ENCODE measurements at places on chromosomes 5 and 9.

DNA sequence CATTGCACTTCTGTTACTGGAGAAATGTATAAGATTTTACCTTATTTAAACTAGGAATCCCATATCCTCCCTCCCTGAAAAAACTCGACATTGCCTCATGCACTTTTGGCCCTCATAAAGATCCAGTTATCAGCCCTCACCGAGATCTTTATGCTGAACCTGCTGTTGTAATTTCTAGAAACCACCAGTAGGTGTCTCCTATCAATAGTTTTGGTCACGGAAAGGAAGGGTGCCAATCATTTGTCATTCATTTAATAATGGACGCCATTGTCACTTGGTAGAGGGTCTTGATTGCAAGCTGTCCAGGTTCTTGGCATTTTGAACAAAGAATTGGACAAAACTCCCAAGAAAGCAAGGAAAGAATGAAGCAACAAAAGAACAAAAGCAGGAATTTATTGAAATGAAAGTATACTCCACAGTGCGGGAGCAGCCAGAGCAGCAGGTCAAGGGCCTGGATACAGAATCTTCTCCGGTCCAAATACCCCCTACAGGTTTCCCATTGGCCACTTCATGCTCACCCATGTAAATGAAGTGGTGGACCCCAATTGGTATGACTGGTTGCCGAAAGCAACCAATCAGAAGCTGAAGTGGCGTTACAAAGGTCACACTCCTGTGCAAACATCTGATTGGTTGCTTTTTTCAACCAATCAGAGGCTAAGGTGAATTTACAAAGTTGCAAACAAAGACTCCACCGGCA lies 524.3 kb downstream of the PSAT1 start:
- H3K4me3 ChIP-seq, result 0 out of 2 replicates have a peak overlapping the region, but pooled peaks have one; percentile 5
- H3K27me3 ChIP-seq, result no peaks in the 10 kb centered on the region
- DNase-seq, result peak; percentile 49
- no peak overlapping the region for H3K27ac ChIP-seq

DNA sequence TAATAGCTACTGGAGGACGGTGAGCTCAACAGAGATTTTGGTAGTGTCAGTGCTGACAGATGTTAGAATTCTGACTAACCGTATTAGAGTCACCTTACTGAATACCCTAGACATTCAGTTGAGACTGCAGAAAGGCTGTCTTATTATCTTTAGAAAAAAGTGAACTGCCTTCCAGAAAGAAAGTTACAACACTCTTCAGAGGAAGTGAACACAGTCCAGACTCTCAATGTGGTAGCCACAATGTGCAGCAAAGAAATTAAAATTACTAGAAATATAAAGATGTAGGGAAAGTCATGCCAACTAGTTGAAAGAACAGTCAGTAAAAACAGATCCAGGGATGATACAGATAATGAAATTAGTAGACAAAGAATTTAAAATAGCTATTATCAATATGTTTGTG lies 47.1 kb upstream of the COL15A1 start:
- peaks cover 4% of the 10 kb centered on the region for H3K27me3 ChIP-seq
- no peak overlapping the region for H3K27ac ChIP-seq
- H3K4me1 ChIP-seq, result no peaks in the 10 kb centered on the region
- no peaks in the 10 kb centered on the region for H3K36me3 ChIP-seq
- DNase-seq, result no peak

DNA sequence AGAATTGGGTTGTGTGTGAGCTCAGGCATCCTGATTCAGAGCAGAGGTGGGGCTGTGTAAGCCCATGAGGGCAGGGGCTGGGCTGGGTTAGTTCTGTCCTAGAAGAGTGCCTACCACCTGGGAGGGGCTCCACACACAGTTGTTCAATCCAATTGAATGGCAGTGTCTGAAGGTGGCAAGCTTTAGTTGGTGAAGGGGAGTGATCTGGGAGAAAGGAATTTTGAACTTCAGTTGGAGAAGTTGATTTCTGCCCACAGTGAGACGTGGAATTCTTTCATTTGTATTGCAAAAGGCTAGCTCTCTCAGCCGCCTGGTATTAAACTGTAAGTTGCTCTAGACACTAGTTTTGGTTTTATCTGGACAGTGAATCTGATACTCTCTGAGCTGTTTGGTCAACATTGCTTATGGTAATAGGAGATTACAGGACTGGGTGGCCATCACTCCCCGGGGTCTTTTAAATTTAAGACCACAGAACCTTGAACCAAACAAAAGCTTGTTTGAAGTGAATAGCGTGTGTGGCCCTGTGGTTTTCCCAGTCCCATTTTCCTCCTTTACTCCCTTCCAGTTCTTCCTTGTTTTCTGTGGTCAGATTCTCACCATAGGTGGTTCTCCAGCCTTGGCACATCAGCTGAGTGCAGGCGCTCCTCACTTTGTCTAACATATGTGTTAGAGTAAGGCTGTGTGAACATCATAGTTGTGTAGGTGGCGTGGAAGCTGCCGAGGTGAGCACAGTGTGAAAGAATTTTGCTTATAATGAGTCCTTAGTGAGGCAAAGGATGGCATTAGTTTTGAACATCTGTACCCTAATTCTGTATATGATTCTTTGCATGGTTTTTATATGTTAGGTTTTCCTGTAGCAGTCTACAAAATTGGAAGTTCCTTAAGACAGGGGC lies 78.0 kb downstream of the ARHGAP26 start:
- H3K4me1 ChIP-seq, result peaks cover 42% of the 10 kb centered on the region
- H3K36me3 ChIP-seq, result no peaks in the 10 kb centered on the region
- H3K27ac ChIP-seq, result no peak overlapping the region
- no peak for DNase-seq

DNA sequence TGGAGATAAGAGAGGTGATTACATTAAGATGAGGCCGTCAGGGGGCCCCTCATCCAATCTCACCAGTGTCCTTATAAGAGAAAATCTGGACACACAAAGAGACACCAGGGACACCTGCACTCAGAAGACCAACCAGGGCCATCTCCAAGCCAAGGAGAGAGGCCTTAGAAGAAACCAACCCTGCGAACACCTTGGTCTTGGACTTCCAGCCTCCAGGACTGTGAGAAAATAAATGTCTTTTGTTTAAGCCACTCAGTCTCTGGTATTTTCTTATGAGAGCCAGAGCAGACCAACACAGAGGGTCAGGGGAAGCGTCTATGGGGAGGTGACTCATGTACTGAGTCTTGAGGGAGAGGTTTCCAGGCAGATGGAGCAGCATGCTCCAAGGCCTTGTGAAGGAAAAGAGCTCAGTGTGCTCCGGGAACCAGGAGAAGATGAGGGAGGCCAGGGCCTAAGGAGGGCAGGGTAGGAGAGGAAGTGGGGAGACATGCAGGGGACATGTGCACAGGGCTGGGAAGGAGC lies 5.4 kb downstream of the PHYKPL start:
- H3K36me3 ChIP-seq, result peaks cover 14% of the 10 kb centered on the region
- H3K27me3 ChIP-seq, result no peaks in the 10 kb centered on the region
- no peak overlapping the region for H3K4me3 ChIP-seq
- H3K4me1 ChIP-seq, result peaks cover 28% of the 10 kb centered on the region
- no peak overlapping the region for H3K27ac ChIP-seq

GRCh38 chr9:38256461-38256860 lies 136.0 kb upstream of the ALDH1B1 start:
- H3K4me3 ChIP-seq, result no peak overlapping the region
- H3K27ac ChIP-seq, result no peak overlapping the region
- H3K4me1 ChIP-seq, result peaks cover 22% of the 10 kb centered on the region
- no peaks in the 10 kb centered on the region for H3K27me3 ChIP-seq
- DNase-seq, result no peak
- no peaks in the 10 kb centered on the region for H3K36me3 ChIP-seq

- no peaks in the 10 kb centered on the region for H3K27me3 ChIP-seq
- H3K27ac ChIP-seq, result no peak overlapping the region
- H3K36me3 ChIP-seq, result no peaks in the 10 kb centered on the region
- H3K4me1 ChIP-seq, result no peaks in the 10 kb centered on the region
- no peak overlapping the region for H3K4me3 ChIP-seq
Observed at GRCh38 chr9:28301281-28301680, 728.0 kb upstream of the C9orf72 start.
